Neural progenitor cell (in vitro differentiated cells): ENCODE measurements at places on chromosomes 5 and 9.

DNA sequence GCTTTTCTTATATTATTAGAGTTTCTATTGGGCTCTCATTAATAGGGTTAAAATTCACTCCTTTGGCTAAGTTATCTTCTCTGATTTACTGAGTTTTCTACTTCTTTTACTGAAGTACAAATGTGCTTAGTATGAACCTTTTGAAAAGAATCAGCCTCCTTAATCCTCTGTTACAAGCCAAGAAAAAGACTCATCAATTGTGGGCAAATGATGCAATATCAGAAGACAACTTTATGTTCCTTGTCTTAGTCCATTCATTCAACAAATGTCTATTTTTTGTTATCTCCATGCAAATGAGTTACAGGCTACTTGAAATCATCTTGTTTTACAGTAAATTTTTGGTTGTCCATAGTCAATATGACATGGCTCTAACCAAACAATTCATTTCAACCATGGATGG lies 40.3 kb downstream of the SNCAIP start:
- no peak for DNase-seq

DNA sequence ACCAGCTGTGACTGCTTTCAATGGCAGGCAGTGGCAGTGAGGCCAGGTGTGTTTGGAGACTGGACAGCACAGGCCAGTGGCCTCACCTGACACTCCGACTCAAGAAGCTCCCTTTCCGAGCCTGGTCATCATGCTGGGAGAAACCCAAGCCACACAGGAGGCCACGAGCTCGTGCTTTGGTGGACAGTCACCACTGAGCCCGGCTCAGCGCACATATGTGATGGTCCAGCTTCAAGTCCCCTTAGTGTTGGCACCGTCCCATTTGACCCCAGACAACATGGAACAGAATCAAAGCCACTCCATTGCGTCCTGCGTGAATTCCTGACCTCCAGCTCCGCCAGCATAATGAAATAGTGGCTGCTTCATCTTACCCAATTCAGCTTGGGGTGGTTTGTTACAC lies 64.0 kb upstream of the PPP1R26 start:
- no peak for DNase-seq

DNA sequence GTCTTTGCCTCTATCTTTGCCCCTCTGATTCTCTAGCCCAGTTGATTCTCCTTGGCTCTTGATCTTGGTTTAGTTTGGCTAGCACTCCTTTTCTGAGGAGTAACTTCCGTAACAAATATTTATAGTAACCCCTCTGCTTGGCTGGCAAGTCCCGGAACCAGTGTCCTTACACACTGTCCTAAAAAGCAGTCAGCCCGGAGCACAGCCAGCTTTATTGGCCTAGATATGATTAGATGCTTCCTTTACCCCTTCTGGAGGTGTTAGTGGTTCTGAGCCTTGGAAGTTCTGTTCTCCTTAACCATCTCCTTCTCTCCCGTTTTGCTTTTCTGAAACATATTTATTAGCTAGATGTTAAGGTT lies 17.0 kb upstream of the MSMP start:
- no peak for DNase-seq

DNA sequence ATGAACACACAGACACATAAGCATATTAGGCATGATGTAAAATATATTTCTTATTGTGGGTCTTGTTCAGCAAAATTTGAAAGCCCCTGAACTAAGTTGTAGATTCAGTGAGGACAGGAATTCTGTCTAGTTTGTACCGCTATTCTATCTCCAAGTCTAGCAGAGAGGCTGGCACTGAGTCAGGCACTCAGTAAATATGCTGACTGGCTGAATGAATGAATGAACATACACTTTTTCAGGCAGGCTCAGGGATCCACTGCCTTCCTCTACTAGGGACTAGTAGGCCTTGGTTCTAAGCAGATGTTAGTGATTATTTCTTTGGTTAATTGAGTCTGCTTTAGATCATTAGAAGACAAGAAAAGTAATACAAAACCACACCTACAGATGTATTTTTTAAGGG lies 157.5 kb downstream of the ZSWIM6 start:
- no peak for DNase-seq

DNA sequence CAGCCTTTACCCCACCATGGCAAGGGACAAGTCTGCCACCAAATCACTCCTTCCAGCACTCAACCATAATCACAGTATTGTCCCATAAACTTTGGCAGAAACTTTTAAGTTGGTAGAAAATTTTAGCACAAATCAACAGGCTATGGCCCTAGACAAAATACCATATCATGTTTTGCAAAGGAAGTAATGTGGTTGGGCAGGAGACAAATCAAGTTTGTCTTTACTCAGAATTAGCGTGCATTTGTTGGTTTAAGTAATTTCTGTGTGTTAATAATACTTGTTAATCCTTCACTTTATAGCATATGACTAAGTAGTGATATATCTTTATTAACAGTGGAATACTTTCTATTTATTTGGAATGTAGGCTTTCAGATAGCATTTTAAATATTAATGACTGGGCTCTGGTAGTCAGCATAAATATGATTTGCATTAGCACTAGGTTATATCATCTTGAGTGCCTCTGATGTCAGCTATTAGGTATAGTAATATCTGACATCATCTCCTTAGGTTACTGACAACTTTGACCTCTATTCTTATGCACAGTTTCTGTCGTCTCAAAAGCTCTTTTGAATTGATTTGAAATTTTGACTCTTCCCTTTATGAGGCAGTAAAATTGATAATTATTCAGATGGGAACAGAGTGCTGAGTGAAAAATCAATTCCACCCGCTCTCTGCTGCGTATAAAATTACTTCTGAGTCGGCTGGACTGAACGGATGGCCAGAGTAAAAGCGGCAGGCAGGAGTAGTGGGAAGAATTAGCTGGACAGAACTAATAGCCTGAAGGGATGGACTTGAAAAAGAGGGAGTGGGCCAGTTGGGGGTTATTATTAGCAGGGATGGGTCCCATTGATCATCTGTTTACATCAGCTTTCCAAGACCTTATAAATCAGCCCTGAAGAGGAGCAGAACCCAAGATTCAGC lies 40.1 kb upstream of the TLX3 start:
- DNase-seq, result no peak

GRCh38 chr9:7028591-7028990 lies 270.8 kb downstream of the KDM4C start:
- no peak for DNase-seq

GRCh38 chr5:38753776-38754175 lies 92.0 kb upstream of the OSMR start:
- DNase-seq, result no peak

- DNase-seq, result no peak
These were observed 23.6 kb downstream of the LHX2 start for GRCh38 chr9:124035001-124035650.

- peak; percentile 14 for DNase-seq
These were observed 4.6 kb downstream of the EPB41L4B start for GRCh38 chr9:109316207-109316640.

DNA sequence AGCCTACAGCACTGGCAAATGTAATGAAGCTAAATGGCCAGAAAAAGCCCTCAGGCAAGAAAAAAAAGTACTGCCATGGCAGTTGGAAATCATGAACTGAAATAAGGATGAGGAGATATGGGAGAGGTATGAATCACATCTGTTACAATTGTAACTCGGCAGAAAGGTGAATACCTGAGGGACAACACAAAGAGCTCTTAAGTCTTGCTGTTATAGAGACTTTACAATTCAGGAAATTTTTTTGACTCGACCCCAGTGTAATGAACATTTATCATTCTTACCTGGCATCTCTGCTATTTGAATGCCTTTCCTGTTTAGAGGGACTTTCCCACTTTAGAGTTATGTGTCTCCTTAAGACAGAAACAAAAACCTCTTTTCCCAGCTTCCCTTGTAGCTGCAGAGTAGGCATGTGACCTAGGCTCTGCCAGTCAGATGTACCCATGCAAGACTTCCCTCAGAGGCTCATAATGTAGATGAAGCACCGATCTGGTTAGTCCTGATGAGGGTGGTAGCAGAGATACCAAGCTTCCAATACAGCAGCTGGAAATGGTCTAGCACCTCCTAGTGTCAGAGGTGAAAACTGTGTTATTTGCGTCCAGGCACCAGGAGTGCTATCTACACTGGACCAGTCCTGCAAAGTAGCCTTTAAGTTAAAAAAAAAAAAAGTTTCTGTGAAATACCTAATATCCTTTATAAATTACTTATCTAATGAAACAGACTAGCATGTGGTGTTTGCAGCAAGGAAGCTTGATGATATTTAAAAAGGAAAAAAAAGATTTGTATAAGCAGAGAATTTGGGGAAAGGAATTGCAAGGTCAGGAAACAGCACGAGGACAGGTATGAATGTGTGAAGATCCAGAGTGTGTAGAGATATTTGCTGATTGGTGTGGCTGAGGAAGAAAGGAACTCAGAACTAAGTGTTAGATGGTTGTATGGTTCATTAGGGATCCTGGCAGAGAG lies 146.9 kb upstream of the SLC1A3 start:
- DNase-seq, result no peak

DNA sequence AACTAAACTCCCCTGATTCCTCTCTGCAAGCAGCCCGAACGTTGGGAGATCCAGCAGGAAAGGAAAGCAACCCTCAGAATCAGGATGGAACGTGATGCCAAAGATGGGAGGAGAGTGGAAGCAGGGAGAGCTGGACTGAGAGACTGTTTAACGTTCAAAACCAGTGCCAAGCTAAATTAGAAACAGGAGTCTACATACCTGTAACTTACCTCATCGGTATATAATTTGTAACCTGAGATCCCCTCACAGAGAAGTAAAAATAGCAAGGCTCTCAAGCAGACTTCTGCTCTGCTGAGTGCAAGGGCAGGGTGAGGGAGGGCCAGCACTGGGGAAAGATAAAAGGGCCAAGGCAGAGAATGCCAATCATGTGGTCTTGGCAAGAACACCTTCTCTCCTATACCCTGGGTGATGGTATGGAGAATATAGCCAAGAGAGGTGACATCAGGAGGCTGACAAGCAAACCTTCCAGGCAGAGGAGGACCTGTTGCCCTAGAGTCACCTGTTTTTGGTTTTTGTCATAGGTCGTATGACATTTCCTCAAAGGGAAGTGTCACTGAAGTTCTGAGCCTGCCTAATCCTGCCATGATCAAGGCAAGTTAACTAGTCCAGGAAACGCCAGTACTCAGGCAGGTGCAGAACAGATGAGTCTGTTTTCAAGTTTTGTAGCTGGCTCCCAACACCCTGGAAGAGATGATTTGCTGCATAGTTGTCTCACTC lies 472.0 kb downstream of the NFIB start:
- no peak for DNase-seq

DNA sequence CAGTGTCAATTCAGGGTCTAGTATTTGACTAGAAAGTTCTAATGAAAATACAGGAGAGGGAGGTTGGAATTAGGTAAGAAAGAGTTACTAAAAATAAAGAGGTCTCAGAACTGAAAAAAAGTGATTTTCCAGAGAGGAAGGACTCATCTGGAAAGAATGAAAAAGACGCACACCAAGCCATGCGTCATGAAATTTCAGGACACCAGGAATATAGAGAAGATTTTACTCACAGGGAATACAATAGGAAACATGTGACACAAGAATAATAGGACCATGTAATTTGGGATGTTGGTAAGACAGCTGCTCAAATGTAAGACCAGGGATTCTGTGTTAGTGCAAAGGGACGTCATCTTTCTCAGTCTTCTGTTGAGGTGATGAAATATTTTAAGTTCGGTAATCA lies 224.7 kb downstream of the GDNF start:
- DNase-seq, result no peak

DNA sequence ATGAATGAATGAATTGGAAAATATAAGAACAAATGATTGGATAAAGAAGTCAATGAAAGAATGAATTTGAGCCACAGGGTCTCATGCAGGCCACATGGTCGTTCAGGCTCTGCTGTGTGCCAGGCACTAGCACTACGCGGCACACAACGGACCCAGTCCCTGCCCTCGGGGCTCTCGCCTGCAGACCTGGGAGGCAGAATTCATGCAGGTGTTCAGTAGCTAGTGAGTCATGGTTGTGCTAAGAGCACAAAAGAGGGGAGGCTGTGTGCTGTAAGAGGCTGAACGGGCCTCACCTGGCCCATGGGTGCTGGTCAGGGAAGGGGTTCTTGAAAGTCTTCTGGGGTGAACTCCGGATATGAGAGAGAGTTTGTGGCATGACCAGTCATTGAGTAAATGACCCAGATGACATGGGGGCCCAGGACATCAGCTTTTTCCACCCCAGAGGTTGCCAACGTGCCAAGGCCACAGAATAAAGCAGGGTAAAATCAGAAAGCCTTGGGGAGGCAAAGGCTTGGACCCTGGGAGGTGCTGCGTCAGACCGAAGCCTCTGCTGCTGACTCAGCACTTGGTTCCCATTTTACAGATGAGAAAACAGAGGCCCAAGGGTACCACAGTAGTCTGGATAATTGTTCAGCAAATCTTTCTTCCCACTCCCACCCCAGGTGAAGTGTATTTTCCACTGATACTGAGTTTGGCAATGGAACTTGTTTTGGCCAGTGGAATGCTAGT lies 264.3 kb upstream of the MVB12B start:
- no peak for DNase-seq

DNA sequence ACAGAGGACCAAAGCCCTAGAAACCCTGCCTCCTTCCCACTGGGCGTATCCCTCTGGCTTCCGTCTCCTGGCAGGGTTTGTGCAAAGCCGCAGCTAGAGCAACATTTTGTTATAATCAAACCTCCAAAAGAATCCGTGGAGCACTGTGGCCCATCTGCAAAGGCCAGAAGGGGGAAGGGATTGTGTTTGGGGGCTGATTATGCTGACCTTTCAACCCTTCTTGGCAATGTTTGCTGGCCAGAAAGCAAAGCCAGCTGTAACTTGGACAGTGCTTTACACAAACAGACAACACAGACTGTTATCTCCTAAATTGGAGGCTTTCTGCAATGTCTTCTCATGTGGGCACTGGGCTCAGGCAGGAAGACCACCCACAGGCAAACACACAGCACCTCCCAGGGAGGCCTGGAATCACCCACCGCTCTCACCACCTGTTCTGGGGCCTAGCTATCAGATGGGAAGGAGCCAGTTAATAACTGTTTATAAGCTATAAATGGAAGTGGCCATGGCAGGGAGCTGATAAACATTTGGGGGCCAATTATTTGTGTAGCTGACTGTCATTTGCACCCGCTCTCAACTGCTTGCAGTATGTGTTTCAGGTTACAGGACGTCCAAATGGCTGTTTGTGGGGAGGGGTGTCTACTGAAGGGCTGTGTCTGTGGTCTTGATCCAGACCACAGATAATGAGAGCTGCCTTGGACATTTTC lies 121.6 kb upstream of the ERCC6L2 start:
- DNase-seq, result no peak

DNA sequence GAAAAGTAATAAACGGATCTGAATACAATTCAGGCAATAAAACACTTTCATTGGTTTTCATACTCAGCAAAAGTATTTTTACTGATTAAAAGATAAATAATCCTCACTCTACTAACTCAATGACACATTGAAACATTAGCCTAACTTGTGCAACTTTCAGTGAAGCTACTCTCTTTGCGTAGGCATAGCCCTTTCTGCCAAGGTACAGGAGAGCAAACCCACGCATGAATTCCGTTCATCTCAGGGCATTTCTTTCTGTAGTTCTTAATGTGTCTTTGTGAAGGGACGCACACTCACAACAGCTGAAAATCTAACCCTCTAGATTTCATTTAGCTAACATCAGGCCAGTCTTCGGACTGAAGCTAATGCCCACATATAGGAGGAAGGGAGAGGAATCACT lies 66.4 kb upstream of the TLE1 start:
- DNase-seq, result no peak

GRCh38 chr5:143002459-143003327 lies 232.5 kb downstream of the ARHGAP26 start:
- peak; percentile 30 for DNase-seq
